ENCODE measurements at places on chromosomes 3 and 15.
A peak's percentile ranks its signal among the peaks of the same experiment; 100 is the strongest.

GRCh38 chr3:98172621-98173020, 6.1 kb downstream of the OR5H15 start:
- no peak for DNase-seq

- no peak for DNase-seq
Observed at GRCh38 chr3:168834558-168834957, 738.8 kb upstream of the GOLIM4 start.

- DNase-seq: no peak
Observed at GRCh38 chr15:79002581-79002980, 57.7 kb upstream of the CTSH start.

DNA sequence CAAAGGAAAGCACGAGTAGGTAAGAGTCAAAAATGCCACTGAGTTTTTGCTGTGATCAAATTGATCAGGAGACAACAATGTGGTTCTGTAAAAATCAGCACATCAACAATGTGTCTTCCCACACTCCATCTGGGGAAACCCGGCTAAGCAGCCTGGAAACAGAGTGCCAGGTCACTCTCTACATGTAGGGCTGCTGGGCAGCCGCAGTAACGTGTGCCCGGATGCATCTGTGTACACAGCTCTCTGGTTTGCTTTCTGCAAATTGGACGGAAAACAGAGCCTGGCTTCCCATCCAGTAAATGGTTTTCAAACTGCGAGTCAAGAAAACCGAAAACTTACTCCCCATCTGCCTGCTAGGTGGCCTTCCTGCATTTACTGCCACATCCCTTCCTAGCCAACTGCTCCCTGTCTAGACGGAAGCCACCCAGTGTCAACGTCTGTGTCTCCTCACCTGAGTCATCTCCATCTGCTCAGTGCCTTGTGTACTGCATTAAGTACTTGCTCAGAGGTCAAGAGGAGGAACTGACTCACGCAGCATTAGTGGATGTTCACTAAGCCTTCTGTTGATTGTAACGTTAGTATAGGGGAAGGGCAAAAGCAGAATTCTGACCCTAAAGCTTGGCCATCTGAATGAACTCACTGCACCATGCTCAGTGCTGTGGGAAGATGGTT, 124.1 kb downstream of the TJP1 start:
- no peak for DNase-seq

GRCh38 chr3:52030714-52031310, 25.6 kb downstream of the DUSP7 start:
- DNase-seq: no peak

DNA sequence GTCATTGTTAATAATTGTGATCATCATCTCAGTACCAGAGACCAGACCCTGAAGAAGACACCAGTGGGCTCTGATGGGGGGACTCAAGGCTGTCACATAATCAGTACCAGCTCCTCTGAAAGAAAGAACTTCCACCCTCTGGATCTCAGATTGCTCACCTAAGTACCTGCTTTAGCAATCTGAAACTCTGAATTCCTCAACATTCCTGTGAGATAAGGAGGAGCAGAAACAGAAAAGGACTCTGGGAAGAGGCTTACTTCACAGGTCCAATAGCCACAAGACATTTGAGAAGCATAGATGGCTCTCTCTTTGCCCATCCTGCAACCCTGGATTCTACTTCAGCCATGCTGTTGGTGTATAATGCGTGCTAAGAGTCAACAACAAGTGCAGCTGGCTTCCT, 44.0 kb upstream of the OXTR start:
- DNase-seq: no peak

- DNase-seq: peak; percentile 99
Observed at GRCh38 chr3:69385723-69386555, at the start of gene FRMD4B. FRMD4B (minus strand) TSS chr3:69386088; CDS start chr3:69385989, 99 bp downstream.

DNA sequence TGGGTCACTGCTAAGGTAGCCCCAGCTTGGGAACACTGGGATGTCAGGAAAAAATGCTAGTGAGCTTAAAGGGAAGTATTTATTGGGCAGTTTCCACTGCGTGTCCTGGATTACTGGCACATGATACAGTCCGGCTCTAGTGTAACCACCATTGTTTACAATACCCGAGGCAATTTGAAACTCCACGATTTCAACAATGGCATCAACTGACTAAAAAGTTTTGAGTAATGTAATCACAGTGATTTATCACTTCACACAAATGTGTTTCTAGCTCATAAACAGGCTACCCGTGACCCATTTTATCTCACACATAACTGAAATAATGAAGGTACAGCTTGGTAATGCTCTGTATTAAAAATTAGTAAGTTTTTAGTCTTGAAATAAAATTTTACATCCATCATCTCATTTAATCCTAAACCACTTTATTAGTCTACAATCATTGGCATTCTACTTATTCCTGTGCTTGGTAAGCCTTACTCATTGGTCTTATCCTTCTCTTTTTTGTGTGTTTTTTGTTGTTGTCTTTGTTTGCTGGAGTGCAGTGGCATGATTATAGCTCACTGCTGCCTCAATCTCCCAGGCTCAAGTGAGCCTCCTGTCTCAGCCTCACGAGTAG, 7.6 kb downstream of the ZMAT3 start:
- DNase-seq: no peak

- DNase-seq: no peak
Observed at GRCh38 chr3:50466177-50466576, 37.3 kb downstream of the CACNA2D2 start.

- DNase-seq: no peak
Observed at GRCh38 chr3:149657321-149657925, 402 bp downstream of the WWTR1 start.

All from posterior cingulate gyrus (tissue), 11 donors.